ENCODE measurements at places on chromosomes 3 and 15. TPM values are rescaled to one million over a fixed set of nuclear protein-coding genes. Genes with fewer than 3 reads are reported as not detected.
A peak's percentile ranks its signal among the peaks of the same experiment; 100 is the strongest.

- no peak for DNase-seq
Measured at GRCh38 chr3:186166491-186167288, 57.8 kb upstream of the ETV5 start.

The TMC3 gene
- 0.17 TPM for polyA plus RNA-seq

The ADGRG7 gene
- not detected for polyA plus RNA-seq

DNA sequence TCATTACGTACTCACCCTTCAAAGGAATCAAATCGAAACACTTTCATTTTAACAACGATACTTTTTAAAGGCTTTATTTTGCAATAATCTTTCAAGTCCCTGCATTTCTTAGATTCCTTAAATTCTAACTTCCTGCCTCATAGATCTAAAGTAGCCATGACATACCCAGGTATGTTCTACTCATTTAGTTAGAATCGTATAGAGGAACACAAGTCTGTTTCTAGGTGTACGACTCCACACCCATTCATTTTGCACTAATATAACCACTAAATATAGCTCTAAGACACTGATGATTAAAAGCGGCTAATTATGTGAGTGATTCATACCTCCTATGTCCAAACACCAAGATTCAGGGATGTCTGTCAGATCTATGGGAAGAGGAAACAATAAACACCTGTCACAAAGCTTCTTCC is 1.3 kb downstream of the ATP13A3 start:
- DNase-seq = no peak

- DNase-seq = no peak
Measured at GRCh38 chr3:137766876-137767537, 2.9 kb downstream of the SOX14 start.

DNA sequence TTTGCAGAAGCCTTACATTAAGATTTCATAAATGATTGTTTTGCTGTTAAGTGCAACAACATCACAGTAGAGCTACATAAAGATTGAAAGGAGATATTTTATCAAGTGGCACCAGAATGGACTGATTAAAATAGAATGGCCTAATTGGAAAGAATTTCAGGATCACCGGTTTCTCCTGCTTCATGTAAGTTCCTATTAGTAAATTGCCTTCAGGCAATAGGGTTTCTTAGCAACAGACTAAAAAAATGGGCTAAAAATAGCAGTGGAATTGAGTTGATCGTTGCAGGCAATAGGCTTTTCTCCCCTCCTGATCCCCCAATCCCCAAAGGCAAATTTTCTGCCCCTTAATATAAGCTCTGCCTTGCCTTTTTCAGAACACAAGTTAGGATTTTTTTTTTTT is 917 bp downstream of the LNP1 start:
- DNase-seq = peak; percentile 50

GRCh38 chr3:194488055-194488742 is 1.4 kb upstream of the ATP13A3 start:
- DNase-seq = no peak

DNA sequence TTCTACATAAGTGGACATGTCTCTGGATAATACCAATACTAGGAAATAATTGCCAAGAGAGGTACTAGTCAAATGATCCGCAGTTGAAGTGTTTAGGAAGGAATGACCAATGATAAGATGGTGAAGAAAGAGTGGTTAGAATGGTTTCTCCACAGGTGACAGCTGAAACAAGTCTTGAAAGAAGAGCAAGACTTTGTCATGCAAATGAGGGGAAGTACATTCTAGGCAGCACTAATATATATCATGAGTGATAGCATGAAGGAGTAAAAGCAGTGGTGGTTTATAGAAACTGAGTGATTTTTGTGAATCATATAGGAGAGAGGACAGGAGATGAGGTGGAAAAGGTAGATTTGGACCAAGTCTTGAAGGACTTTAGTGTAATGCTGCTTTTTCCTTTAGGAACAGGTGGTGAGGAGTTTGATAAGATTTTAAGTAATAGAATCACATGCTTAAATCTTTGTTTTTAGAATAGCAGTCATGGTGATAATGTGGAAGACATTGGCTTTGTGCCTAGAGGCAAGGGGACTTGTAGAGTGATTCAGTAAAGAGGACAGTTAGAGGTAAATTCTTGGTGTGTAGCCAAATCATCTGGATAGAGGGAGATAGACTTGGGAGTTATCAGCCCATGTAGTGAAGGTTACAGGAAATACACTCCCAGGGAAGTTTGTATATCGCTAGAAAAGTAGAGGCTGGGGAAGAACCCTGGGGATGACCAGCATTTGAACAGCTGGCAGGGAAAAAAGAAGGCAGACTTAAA is 31.9 kb downstream of the SLMAP start:
- DNase-seq = no peak

- DNase-seq = no peak
Measured at GRCh38 chr15:35496585-35496984, 49.4 kb downstream of the DPH6 start.

- no peak for DNase-seq
Measured at GRCh38 chr15:47945872-47946650, 174.7 kb upstream of the SLC24A5 start.

DNA sequence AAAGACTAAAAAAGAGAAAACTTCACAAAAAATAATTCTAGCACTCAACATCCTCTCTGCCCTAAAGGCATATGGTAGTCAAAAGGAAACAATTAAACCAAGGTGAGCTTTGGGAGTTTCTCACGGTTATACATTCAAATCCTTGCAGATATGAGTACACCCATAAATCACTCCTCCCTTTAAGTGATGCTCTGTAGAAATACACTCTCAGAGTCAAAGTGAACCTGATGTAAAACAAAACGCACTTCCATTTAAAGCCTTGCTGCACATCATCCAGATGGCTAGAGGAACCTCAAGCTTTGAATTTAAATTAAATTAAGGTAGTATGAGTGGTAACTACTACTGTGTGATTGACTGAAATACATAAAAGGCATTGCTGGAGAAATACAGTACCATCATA is 36.0 kb upstream of the AADAC start:
- DNase-seq = no peak

DNA sequence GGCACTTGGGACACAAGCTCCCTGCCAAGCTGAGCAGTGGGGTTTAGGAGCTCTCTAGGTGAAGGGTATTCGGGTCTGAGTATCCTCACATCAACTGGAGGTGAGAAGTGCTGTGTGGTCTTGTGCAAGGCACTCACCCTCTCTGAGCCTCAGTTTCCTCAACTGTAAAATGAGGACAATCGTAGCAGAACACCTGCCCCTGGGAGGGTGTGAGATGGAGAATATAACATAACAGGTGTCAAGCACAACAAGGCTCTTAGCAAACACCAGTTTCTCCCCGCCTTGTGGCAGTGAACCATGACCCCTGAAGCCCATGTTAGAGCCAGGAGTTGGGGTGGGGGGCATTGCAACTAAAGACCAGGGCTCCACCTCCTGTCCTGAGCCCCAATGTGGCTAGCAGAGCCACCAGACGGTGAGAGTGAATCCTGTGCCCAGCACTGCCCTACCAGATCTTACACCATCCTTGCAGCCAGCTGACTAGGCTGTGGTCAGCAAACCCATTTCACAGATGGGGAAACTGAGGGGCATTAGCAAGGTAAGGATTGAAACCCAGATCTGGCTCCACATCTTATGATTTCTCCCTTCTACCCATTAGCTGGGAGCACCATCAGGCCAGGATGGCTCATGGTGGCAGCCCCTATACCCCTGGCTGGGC is 2.6 kb upstream of the PLXND1 start:
- DNase-seq = no peak

The KBTBD13 gene
- polyA plus RNA-seq = 0.07 TPM

GRCh38 chr3:122021037-122021436 is 1.0 kb downstream of the ILDR1 start:
- DNase-seq = no peak

The FGD5 gene
- 20.9 TPM for polyA plus RNA-seq

The TM4SF18 gene
- 29.8 TPM for polyA plus RNA-seq

DNA sequence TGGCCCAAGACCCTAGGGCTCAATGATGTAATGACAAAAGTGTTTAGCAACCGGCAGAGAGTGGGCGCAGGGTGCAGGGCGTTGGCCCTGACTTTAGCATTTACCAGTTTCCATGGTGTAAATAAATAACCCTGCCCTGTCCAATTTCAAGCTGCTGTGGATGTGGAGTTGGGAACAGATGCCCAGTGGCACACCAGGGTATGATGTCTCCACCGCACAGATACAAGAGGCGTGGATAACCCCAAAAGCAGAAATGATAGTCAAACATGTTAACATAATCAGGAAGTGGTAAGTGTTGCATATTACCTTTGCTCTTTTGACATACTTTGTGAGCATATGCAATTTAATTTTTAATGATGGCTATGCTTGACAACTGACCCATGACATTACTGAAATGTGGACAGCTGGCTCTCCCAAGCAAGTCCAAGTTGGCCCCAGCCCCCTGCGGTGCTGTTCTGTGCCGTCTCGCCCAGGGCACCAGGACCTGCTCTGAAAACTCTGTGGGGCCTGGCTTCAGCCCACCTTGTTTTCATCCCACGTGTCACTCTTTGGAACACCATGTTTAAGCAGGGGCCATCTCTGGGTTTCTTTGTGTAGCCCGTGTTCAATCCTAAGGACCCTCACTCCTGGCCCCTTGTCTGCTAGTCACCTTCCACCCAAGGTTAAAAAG is 10.8 kb upstream of the ANPEP start:
- no peak for DNase-seq

- DNase-seq = no peak
Measured at GRCh38 chr15:27509014-27509413, 538.0 kb downstream of the GABRG3 start.

The STRIT1 gene
- polyA plus RNA-seq = 1.5 TPM

DNA sequence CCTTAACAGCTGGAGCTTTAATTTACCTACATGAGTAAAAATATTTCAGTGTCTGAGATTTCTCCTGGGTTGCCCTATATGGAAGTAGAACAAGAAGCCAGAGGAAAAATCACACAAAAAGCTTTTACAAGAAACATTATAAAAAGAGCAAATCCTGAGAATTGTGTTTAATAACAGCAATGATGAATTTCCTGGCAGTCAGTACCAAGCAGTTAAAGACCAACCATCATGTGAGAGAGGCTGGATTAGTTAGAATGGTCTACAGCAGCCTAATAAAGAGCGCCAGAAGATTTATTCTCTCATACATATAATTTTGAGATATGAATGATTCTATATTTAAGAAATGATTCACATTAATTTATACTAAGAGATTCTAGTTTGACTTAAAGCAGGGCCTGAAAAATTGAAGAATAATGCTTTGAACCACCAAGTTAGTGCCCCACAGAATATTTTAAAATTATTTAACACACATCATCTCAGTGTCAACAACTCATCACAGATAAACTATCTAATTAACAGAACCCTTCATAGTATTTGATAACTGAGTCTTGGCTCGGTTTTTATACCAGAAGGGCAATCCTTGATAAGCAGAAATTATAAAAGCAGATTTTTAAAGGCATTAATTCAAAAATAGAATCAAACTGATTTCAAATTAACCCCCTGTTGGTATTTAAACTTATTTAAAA is 59.9 kb upstream of the DPH6 start:
- DNase-seq = no peak

DNA sequence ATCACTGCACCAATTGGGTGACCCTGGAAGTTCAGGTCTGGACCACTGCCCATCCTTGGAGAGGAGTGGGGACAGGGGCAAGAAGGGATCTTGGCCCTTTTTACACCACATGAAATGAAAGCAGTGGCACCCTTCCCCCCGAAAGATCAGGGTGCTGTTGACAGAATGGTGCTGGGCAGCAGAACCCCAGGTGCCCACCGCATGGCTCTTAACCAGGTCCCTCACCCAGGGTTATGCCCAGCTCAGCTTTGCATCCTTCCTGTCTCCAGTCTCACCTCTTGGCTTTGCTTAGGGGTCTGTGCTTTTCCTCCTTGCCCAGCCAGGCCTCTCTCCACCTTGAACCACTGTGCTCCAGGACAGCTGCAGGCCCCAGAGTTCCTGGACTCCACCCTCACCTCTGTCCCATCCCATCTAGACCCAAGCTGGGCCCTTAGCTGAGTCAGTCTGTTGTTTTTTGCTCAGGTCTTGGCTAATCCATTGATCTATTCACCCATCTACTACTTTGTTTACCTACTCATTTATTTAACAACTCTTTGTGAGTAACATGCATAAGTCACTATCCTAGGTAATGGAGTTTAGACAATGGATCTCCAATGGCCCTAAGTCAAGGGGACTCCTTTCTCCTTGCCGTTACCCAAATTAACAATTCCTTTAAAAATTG is 77.1 kb upstream of the PRR23E start:
- DNase-seq = no peak
